ENCODE measurements at places on chromosomes 5 and 9.

DNA sequence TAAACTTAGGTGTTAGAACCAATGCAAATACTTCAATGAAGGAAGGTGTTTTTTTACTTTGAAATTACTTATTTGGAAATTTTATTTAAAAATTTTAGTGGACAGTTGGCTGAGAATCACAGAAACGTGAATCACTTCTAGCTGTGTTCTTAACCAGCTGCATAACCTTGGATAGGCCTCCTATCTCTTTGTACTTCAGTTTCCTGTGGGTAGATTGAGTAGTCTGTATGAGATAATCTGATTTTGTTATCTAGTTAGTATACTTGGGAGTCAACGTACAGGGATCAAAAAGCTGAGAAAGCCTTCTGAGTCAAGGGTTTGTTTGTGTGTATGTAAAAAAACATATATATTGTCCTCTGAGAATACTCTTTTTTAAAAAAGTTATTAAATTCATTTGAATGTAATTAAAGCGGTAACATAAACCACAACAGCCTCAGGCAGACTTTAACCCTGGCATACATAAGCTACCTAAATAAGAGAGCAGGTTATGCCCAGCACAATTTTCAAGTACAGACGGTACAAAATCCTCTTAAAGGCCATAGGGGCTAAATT lies 38.1 kb upstream of the ZCCHC7 start:
- no peak for DNase-seq

DNA sequence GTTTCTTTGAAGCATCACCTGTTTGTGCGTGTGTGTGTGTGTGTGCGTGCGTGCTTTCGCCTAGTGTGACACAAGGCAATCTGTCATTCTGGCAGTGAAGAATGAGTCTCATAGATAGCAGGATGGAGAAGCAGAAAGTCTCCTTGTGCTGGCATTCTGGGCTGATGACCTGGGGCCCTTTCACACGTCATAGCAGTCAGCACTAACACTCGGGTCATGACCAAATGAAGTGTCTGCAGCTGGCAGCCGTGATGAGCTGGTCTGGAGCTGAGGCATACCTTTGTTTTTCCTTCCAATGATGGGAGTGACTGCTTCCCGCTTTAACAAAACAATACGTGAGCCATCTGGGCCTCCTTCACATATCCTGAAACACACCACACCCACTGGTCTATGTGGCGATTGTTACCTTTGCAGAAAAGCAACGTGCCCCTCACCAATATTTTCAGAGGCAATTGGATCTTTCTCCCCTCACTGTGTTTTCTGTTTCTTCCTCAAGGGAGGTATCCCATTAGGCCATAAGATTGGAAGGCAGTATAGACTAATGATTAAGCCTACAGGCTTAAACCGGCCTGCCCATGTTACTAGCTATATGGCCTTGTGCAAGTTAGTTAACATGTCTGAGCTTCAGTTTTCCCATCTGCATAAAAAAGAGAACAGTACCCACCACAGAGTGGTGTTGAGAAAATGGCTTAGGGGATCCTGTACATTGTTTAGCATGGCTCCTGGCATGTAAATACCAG lies 88.8 kb downstream of the SREK1 start:
- DNase-seq = no peak

GRCh38 chr5:103207653-103208052 lies 50.9 kb upstream of the MACIR start:
- no peak for DNase-seq

DNA sequence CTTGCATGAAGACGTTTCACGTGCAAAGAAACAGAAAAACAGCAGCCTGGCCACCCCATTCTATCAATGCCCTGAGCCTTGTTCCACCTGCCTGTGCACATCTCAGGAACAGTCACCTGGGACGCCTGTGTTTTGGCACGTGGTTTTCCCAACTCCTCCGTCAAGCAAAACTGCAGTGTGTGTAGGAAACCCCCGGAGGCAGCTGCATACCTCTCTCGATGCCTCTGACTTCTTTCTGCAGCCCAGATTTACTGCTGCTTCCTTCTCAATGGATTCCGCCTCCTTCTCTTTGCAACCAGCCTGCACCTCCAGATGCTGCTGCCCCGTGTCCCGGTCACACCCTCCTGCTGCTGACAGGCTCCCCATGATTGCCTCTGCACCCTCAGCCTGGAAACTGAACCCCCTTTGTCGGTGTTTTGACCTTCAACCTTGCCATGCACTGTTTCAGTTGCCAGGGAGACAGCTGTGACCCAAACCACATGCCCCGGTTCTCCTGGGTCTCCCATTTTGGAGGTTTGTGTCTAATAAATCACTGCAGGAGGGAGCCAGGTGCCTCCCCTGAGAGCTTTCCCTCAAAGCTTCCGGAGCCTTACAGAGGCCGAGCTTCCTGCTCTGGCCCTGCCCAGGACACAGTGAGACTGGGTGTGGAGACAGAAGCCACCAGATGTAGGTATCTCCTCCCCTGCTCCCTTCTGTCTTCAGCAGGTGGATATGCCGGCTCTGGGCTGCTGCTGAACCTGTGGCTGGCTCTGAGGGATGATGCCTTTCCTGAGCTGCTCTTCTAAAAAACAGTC lies 395.5 kb upstream of the IRX1 start:
- DNase-seq = no peak

DNA sequence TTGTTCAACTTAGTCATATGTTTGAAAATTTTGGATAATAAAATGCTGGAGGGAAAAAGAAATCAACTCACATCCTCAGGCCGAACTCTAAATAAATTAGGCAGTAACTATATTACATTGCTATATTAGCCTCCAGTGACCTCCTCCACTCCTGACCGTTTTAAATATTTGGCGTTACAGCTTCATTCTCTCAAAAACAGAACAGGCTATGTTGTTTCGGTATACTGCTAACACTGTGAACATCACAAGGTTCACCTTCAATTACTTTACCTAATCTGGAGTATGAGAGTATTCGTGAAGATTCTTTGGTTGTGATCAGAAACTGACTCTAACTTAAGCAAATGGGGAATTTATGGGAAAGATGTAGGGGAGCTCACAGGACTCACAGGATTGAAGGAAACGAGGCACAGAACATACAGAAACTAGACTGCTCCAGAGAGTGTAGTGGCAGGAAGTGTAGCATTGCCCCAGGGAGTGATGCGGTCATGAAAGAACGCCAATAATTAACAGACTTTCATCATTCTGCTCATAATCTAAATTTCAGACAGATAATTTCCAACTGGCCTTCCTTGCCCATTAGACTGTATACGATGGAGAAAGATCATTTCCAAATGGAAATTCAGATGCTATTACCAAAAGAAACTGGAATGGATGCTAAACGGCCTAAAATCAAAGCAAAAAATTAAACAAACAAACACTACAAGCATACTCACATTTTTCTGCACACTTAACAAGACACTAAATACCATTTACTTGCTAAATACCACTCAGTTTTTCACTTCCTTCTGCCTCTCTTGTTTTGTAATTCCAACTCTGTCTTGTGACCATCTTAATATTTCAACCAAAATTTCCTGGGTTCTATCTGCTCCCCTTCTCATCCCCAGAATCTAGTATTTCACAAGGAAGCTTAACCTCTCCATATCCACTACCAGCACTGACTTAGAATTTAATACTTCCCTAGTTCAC lies 110.1 kb upstream of the LPAR1 start:
- no peak for DNase-seq

DNA sequence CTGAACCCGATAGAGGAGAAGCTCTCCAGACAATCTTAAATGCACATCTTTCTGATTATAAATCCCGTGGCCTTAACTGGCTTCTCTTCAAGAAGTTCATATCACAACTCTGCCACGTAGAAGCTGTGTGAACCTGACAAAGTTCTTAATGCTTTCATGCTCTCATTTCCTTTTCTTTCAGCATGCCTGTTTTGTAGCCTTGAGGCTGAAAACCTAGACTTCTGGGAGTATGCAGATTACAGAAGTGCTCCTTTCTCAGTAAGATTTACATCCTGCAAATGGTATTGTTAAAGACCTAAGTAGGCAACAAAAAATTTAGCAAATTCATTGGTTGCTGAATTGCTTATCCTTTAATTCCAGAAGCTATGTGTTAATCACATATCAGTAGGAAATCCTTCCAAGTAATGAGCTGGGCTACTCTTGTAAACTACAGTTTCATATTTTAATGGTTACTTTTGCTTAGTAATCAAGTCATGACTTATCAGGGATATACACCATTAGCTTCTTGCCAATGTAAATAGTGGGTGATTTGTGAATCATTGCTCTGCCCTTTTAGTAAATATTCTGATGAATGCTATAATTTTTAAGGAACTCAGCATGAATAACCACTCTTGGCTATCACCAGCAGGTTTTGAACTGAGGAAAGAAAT lies 334.7 kb downstream of the FBXL7 start:
- no peak for DNase-seq

- no peak for DNase-seq
These were observed 20.4 kb downstream of the HAVCR2 start for GRCh38 chr5:157088342-157088990.

- no peak for DNase-seq
These were observed 33.1 kb downstream of the ATP6V0E1 start for GRCh38 chr5:173016598-173017046.

DNA sequence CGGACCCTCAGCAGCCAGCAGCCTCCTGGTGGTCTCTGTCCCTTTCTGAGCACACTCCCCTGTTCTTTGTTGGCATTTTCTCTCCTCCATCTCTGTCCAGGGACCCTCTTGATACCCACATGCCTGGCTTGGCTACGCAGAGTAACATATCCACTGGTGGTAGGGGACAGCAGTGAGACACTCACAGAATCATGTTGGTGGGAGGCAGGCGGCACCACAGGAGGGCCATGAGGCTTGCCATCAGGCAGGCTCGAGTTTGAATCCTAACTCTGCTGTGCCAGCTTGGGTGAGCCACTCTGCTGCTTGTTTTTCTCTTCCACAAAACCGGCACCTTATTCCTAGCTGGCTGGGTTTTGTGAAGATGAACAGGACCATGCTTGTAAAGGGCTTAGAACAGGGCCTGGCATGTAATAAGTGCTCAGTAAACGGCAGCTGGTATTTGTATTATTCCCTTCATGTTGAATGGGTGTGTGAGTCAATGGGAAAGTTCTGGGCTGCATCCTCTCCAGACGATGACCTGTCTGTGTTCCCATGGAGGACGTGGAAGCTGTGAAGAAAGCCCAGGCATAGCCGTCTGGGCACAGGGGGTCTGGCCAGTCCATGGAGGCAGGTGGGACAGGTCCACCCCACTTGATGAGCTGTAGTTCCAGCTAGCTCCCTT lies 2.3 kb downstream of the COL27A1 start:
- DNase-seq = no peak

Measured in GF-D8 (cell line).